Activated CD4-positive, CD25-positive, alpha-beta regulatory T cell treated with anti-CD3 and anti-CD28 coated beads, Interleukin-2, amount 50 U/mL, for 72 hours (primary cell): ENCODE measurements at places on chromosomes 3 and 15.

- no peak for DNase-seq
These were observed 46.0 kb downstream of the SETD2 start for GRCh38 chr3:47117807-47118364.

- DNase-seq, result no peak
These were observed 55.8 kb downstream of the RSRC1 start for GRCh38 chr3:158165730-158166129.

GRCh38 chr15:73919706-73920105, 6.6 kb upstream of the LOXL1 start:
- DNase-seq, result no peak

GRCh38 chr15:99129644-99130043, 24.8 kb downstream of the SYNM start:
- no peak for DNase-seq

GRCh38 chr15:65841121-65841930, 28.0 kb upstream of the RAB11A start:
- no peak for DNase-seq

- DNase-seq, result no peak
These were observed 93.0 kb downstream of the SMAD3 start for GRCh38 chr15:67158367-67158766.

GRCh38 chr15:59133929-59134427, 29.0 kb downstream of the CCNB2 start:
- DNase-seq, result no peak

DNA sequence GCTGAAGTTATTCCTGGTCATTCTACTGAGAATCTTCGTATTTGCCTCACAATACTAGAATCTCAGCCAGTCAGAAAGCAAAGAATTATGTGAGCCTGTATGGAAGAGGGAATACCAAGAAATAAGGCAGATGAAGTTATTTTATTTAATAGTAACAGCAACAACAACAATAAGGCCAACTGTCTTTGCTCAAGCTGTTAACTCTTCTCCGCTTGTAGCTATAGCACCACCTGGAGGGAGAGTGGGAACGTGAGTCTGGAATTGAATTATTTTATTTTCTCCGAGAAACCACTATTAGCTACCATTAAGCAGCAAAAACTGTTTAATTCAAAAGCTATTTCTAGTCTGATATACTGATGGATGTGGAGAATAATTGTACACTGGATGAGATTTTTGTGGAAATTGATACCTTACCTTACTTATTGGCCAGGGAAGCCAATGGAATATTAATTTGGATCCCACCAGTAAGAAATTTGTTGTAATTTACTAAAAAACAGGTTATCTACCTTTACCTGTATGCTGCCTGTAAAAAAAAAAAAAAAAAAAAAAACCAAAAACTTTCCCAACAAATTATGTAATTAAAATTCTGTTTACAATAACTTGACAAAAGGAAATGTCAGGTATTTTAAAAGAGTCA, 50.1 kb downstream of the CALML4 start:
- no peak for DNase-seq
